ENCODE measurements at places on chromosomes 5 and 9.

- DNase-seq = no peak
Measured at GRCh38 chr5:169763376-169764017, 126.4 kb downstream of the DOCK2 start.

- DNase-seq = no peak
Measured at GRCh38 chr9:22229069-22229468, 217.6 kb upstream of the DMRTA1 start.

GRCh38 chr9:137975936-137976565 lies 98.5 kb downstream of the CACNA1B start:
- DNase-seq = no peak

GRCh38 chr5:30764704-30765103 lies 428.8 kb upstream of the CDH6 start:
- DNase-seq = no peak

DNA sequence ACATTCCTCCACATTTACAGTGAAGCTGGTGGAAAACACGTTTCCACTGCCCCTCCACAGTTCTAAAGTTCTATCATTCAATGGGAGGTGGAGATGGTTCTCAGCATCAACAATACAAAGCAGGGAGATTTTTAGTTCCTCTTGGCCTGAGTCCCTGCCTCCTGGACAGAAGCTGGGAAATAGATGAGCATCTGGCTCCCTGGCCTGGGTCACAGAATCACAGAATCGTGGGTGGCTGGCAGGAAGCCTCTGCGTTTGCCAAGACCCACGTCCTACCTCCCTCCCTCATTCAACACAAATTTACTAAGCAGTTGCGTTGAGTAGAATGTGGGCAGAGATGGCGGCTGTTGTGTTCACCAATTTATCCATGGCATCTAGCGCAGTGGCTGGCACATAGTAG lies 5.2 kb upstream of the PPARGC1B start:
- DNase-seq = no peak

DNA sequence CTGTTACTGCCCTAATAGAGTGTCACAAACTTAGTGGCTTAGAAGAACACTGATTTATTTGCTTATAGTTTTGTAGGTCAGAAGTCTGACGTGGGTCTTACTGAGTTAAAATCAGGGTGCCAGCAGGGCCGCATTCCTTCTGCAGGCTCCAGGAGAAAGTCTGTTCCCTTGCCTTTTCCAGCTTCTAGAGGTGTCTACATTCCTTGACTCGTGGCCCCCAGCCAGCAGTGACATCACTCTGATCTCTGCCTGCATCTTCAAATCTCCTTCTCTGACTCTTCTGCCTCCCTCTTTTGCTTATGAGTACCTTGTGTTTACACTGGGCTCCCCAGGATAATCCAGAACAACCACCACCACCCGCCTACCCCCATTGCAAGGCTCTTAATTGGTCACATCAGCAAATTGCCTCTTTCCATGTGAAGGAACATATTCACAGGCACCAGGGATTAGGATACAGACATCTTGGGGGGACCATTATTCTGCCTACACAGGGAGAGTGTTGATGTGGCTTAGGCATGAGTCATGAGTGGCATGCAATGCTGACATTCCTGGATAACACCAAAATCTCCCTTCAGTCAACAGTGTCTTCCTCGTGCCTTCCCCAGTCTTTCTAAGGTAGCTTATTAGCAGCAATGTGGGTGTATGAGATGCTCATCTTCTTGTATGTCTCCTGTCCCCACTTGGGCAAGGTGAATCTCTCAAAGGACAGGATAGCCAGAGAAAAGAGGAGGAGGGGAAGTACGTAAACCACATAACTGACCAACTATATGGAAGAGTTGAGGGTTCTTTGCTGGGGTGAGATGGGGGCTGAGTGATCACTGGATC lies 24.4 kb downstream of the CYFIP2 start:
- DNase-seq = no peak

DNA sequence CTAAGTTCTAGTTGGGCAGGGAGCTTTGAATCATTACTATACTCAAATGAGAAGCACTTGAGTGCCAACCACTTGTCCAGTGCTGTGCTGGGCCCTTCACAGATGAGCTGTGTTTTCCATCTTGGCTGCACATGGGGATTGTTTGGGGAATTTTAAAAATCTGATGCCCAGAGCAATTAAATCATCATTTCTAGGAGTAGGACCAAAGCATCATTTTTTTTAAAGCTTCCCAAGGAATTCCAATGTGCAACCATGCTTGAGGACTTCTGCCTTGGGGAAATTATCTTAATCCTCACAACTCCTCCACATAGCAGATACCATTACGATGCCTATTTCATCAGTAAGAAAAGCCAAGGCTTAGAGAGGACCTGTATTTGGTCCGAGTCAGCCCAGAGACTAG lies 131.4 kb downstream of the TMEM174 start:
- DNase-seq = no peak

- no peak for DNase-seq
Measured at GRCh38 chr5:145902421-145902820, 29.6 kb upstream of the GRXCR2 start.

DNA sequence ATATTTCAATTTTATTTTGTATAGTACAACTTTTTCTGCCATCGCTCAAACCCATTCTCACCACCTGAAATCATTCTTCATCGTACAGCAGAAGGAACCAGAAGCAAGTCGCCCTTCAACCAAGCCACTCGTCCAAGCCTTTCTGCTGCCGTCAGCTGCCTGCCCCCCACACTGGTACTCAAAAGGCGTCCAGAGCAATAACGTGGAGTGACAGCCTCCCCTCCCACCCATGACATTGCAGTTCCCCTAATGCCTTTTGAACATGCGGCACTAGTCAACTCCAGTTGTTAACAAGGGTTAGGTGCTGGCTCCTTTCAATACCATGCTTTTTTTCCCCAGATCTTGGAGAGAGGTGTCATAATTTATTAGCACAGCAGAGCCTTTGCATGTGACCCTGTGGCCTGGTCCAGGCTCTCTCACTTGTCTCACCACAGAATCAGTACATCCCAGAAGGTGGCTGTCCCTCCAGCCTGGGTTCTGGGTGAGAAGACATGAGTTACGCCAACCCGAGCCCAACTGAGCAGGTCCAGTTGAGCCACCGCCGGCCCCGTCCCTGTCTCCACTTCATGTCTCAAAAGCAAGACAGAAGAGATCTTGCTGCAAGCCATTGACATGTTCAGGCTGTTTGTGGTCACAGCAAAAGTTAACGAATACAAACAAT lies 20.4 kb upstream of the MED10 start:
- DNase-seq = no peak

DNA sequence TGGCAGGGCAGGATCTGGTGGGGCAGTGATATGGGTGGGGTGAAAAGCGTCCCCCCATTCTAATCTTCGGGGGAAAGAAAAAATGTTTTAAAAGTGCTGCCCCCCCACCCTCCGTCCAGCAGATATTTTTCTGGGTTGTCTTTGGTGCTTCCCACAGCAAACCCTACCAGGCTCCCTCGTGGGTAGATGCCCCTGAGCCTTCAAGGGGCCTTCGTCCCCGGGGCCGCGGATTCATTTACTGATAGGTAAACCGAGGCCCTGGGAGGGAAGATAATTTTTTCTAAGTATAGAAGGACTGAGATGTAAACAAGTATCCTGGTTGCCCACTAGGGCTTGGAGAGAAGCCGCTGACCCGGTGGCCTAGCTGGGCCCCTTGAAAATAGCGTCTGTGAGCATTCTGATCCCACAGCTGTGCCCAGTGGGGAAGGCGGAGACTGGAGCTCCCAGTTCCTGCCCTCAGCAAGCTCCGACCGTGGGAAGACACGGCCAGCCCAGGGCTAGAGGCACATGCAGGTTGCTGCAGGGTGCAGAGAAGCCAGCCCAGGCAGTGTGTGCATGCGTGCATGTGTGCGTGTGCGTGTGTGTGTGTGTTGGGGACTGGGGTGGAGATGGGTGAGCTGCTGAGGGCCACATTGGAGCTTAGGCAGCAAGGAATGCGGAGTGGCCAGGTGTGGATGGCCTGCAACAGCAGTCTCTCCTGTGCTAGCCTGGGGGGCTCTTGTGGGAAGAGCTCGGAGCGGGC lies 6.0 kb upstream of the RXRA start:
- no peak for DNase-seq

- no peak for DNase-seq
Measured at GRCh38 chr5:119067450-119067849, 3.4 kb upstream of the DMXL1 start.

DNA sequence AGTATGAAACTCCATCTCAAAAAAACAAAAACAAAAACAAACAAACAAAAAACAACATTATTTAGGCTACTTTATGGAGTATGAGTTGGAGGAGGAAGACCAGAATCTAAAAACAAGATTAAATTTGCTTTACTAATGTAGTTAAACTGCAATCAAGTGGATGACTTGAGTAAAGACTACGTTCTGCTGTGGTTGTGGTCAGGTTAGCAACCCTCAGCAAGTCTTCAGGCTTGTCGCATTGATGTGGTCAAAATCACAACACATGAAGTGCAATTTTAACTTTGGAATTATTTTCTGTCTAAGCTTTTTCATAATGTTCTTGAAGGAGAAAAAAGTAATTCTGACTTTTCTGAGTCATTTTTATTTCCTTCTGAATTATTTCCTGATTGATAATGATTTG lies 43.1 kb downstream of the PDE6A start:
- no peak for DNase-seq

DNA sequence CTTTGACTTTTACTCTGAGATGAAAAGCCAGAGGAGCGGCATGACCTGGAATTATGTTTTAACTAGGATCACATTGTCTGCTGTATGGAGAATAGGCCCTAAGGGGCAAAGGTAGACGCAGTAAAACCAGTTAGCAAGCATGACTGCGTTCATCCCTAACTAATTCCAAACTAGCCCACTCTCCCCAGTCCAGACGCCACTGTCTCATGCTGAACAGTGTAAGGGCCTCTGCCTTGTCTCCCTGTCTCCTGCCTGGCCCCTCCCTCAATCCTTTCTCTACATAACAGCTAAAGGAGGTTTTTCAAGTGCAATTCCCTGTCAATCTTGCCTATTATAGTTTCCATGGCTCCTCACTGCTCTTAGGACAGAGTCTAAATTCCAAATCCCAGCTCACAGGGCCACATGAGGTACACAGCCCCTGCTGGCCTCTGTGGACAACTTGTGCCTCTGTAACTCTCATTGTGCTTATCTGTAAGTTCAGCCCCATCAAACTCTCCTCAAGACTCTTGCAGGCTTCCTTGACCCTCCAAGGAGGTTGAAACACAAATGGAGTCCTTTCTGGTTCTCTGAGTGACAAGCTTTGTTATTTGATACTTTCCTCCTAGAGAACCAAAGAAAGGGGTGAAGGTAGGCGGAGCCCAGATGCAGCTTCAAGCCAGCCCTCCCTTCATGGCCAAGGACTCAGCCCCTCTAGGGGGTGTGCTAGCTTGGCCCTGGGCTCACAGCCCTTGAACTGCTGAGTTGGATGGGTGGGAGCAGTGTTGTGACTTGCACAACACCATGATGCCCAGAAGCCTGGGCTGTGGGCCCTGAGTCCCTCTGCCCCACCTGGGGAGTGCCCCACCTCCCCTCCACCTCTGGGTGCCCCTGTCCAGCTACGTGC lies 16.0 kb upstream of the SLC22A4 start:
- no peak for DNase-seq
